ENCODE measurements at places on chromosomes 13 and 19.

DNA sequence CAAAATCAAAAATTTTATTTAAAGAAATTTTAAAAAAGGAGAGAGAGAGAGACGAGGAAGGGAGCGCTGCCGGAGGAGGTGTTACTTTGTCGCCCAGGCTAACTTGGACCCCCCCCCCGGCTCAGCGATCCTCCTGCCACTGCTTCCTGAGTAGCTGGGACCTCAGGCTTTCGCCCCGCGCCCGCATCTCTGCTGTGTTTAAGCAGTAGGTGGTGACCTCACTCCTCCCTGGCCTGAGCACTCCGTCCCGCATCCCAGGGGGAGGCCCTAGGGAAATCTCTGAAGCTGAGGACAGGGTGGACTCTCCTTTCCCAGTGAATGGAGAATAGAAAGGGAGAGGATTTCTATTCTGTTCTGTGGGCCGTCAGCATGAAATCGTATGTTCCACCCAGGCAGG, 485 bp upstream of the ZNF845 start:
- no peak for DNase-seq

GRCh38 chr13:51865838-51866237, 4.1 kb downstream of the CCDC70 start:
- DNase-seq, result no peak

DNA sequence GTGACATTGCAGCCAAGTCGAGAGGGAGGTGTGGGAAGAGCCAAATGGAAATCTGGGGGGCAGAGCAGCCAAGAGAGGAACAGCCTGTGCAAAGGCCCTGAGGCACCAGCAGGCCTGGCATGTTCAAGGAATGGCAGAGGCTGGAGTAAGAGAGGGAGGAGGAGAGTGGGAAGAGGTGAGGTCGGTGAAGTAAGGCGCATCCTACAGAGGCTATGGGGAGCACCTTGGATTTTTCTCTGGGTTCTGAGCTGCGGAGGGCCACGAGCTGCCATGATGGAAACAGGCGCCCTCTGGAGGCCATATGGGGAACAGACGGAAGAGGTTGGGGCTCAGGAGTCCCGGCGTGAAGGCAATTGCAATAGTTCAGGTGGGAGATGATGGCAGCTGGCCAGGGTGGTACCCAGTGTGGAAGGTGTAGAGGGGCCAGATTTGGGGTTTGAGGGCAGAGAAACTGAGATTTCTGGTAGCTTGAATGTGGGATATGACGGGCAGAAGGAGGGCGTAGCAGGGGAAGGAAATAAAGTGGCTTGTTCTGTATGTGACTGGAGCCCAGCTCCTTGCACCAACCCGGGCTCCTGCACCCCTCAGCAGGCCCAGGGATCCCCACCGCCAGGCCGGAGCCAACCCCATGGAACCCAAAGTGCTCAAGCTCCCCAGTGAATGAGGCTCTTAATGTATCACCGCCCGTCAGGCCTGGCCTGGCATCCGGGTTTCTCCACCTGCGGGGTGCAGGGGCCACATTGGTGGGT, 20.5 kb upstream of the STRN4 start:
- peak; percentile 7 for DNase-seq

DNA sequence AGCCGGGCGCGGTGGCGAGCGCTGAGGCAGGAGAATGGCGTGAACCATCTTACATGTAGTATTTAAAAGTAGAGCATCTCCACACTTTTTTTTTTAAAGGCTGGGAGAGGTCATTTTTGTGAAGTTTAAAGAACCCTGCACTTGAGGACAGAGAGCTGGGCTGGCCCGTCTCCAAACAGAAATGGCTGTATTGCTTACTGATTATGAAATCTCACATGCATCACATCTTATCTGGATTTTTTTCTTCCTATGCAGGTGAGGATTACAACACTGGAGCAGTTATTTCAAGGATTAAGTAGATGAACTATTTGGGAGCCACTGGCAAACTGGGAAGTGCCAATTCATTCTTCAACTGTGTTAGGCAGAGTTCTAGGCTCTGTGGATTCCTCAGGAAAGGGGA, 59.5 kb downstream of the TEX26 start:
- DNase-seq, result no peak

- no peak for DNase-seq
These were observed 4.9 kb downstream of the PNMA8B start for GRCh38 chr19:46490774-46491173.

DNA sequence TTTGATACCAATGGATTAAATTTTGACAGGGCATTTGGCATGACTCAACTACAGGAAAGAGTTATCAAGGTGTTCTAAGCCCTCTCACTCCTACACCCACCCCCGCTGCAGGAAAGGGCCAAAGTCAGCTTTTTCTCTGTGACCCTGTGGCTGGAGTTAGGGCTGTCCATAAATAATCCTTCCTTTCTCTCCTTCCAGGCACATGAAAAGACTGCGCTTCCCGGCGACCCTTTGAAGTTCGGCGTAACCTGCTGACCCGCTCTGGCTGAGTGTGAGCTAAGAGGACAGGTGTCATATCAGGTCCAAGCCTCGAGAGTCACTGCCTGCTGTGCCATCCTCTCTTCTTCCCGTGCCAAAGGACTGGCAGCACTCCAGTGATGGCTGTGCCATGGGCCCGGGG, 25.6 kb downstream of the ZNF114 start:
- no peak for DNase-seq

DNA sequence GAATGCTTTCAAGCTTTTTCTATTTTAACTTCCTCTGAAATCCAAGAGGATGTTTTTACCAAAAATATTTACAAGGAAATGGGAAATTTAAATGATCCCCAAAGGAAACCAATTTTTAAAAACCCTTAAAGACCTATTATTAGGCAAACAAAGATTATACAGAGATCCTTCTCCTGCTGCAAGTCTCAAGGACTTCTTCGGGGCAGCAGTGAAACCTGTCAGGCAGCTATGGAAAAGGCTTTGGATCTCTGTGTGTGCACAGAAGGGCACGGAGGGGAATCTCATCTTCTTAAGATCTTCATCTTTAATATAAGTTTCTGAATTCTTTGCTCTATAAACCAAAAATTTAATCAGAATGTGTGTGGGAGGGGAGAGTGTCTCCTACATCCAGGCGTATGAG, 36.0 kb upstream of the CLDN10 start:
- DNase-seq, result no peak

GRCh38 chr19:4495471-4495870, 22.8 kb downstream of the PLIN4 start:
- DNase-seq, result no peak

- no peak for DNase-seq
These were observed 128.9 kb downstream of the COG6 start for GRCh38 chr13:39784347-39784746.

DNA sequence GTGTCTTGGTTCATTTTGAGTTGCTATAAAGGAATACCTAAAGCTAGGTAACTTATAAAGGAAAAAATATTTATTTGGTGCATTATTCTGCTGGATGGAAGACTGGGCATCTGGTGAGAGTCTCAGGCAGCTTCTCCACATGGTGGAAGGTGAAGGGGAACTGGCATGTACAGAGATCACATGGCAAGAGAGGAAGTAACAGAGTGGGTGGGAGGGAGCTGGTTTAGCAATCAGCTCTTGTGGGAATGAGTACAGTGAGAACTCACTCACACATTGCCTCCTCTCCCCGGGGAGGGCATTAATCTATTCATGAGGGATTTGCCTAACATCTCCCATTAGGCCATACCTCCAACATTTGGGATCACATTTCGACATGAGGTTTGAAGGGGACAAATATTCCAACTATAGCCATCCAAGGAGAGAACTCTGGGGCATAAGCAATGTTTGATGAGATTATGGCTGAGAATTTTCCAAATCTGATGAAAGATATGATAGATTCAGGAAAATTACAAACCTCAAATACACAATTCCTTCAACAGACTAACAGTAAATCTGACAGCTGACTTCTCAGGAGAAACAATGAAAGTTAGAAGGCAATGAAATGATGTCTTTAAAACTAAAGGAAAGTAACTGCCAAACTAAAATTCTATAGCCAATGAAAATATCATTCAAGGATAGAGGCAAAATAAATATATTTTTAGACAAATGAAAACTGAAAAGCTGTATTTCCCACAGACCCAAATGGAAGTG, 52.5 kb downstream of the MTUS2 start:
- DNase-seq, result no peak

GRCh38 chr13:104597546-104598180, 1531.4 kb upstream of the SLC10A2 start:
- no peak for DNase-seq

GRCh38 chr19:35043906-35044305, 2.4 kb downstream of the HPN start:
- DNase-seq, result no peak

- DNase-seq, result no peak
These were observed 964.8 kb downstream of the PCDH9 start for GRCh38 chr13:66265371-66265770.

- no peak for DNase-seq
These were observed 182.5 kb downstream of the KCNRG start for GRCh38 chr13:50197705-50198104.

DNA sequence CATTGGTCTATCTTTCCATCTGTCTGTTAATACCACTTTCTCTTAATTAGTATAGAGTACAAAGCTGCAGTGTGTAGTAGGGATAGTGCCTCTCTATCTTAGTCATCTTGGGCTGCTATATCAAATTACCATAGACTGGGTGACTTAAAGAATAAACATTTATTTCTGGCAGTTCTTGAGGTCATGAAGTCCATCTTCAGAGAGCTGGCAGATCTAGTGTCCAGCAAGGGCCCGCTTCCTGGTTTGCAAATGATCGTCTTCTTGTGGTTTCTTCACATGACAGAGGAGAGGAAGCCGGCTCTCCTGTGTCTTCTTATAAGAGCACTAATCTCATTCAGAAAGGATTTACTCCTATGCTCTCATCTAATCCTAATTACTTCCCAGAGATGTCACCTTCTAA, 6.1 kb downstream of the ZNF700 start:
- DNase-seq, result no peak

DNA sequence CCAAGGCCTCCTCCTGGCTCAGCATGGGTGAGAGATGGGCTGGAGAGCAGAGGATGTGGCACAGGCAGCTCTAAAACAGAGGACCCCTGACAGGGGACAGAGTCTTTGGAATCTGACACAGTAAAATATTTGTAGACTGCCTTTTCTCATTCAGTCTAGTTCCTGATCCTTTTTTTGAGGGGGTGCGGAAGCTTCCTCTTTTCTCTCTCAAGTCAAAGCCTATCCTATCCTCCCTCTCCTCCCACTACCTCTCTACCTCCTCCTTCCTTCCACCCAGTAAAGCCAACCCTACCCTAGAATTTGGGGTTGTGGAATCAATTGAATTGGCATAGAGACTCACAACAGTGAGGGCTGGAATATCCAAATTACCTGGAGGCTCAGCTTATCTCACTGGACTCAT, 82.0 kb downstream of the TEX26 start:
- no peak for DNase-seq

DNA sequence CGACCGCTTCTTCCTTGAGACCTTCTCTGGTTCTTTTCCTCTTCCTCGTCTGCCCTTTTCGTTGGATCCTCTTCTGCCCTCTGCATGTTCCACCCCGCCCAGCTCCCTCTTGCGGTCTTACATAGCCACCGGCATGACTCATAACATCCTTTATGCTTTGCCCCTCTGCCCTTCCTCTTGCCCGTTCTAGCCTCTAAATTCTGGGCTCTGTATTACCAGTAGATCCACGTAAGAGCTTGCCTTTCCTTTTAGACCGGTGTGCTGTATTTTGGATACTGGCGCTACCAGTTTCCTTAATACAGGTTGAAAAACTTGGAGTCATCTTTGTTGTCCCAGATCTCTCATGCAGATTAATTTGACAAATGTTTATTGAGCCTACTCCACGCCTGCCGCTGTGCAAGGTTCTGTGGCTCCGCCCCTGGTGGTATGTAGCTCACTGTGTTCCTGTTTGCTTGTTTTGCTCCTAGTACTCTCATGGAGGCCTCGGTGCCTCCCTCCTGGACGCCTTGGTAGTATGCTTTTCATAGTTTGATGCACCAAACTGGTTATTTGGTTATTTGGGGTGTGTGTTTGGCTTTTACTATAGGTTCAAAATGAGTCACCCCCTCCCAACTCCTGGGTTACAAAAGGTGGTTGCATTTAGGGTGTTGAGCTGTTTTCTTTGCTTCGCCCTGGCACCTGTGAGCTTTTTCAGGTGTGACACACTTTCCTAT, 1.7 kb downstream of the GTF3A start:
- peak; percentile 68 for DNase-seq

GRCh38 chr13:111275995-111276618, 44.3 kb upstream of the TEX29 start:
- no peak for DNase-seq

GRCh38 chr13:91630946-91631345, 232.5 kb downstream of the GPC5 start:
- no peak for DNase-seq

GRCh38 chr13:77353995-77354394, 27.1 kb upstream of the MYCBP2 start:
- DNase-seq, result no peak

DNA sequence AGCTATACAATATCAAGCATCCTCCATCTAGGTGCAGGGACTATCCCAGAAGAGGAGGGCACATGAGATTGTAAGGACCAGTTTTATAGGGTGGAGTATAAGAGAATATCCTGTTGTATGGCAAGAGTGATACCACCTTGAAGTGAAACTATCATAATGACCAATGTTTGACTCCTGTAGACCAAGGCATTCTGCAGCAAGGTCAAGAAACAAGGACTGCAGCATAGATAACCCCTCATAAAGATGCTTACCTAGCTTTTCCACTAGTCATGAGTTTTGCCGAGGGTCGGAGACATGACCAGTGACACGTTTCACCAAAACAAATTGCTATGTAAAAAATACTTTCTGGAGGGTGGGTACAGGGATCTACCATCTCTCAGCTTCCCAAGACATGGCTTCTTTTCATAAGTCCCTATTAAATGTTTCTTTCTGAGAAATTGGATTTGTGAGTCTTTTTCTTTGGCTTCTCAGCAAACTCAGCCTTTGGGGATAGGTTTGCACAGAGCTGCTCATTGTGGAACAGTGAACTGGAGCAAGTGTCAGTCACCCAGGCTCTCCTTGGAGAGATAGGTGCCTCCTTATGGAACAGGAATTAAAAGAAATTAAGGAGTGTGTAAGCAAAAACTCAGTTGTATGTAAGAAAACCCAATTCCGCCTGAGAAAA, 28.2 kb upstream of the CYSLTR2 start:
- no peak for DNase-seq

DNA sequence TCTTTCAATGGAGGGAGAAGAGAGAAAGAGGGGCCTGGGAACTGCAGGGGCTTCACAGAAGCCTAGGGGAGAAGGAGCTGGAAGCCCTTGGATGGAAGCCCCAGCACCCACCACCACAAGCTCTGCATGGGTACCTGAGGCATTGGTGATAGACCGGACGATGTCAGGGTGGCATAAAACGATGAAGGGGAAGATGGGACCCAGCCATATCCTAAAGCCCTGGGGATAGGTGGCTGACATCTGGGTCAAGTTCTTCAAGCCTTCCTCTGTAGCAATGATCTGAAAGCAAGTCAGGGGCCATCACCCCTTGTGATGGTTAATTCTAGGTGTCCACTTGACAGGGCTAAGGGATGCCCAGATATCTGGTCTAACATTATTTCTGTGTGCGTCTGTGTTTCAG, 11.2 kb upstream of the OR10H5 start:
- no peak for DNase-seq

Data from NCI-H1092 treated with DMSO at 0.1 percent for 48 hours (cell line).